ENCODE measurements at places on chromosomes 16 and 17.

GRCh38 chr17:17822189-17822588, 14.6 kb downstream of the SREBF1 start:
- DNase-seq: no peak

DNA sequence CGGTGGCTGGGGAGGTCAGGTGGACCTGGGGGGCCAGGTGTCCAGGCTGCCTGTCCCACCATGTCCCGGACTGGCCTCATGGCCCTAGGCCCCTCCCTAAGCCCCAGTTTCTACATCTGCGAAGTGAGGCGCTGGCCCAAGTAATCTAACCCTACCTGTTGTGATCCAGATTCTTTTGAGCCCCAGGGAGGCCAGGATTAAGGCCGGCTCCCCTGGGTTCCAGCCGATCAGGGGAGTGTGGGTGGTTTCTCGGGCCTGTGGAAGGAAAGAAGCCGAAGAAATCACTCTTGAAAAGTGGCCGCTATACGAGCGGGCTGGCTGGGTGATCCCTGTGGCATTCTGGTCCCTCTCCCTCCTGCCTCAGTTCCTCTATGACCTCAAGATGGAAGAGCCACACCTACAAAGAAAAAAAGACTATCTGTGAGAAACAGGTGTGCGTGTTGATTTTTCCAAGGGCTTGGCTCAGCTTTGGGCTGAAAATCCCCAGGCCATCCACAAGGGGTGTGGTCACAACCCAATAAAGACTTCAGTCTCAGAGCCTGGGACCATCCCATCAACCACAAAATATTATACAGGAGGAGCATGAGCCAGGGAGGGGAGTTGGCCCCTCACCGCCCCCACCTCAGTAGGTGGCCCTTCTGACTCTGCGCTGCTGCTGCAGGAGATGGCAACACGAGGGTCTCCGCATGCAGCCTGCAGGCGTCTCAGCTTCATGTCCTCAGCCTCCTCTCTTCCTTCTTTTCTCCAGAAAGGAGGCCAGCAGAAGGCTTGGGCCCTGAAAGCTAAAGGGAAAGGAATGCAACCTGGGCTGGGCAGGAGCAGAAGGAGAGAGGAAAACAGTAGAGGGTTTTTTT, 20.3 kb downstream of the GPR142 start:
- no peak for DNase-seq

DNA sequence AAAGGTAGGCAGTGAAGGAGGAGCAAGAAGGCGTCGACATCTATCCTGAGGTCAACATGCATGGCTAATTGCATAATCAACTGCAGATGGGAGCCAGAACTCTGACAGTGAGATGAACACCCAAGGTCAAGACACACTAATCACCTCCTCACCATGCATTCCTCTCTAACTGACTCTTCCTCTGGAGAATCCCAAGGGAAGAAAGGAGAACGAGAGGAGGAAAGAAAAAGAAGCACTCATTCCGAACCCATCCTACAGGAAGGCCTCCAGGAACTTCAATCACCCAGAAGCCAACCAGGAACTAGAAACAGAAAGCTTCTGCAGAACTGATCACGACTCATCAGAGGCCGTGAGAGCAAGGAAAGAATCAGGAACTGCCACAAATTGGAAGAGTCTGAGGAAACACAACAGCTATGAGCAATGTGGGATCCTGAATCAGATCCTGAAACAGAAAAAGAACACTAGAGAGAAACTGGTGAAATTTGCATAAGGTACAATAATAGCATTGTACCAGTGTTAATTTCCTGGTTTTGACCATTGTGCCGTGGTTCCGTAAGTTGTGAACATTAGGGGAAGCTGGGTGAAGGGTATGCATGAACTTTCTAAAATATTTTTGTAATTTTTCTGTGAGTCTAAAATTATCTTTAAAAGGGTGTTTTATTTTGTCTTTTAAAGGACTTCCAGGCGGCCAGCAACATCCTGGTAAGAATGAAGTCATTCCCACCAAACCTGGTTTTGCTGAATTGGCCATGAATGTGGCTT, 10.0 kb upstream of the BEAN1 start:
- DNase-seq: no peak

DNA sequence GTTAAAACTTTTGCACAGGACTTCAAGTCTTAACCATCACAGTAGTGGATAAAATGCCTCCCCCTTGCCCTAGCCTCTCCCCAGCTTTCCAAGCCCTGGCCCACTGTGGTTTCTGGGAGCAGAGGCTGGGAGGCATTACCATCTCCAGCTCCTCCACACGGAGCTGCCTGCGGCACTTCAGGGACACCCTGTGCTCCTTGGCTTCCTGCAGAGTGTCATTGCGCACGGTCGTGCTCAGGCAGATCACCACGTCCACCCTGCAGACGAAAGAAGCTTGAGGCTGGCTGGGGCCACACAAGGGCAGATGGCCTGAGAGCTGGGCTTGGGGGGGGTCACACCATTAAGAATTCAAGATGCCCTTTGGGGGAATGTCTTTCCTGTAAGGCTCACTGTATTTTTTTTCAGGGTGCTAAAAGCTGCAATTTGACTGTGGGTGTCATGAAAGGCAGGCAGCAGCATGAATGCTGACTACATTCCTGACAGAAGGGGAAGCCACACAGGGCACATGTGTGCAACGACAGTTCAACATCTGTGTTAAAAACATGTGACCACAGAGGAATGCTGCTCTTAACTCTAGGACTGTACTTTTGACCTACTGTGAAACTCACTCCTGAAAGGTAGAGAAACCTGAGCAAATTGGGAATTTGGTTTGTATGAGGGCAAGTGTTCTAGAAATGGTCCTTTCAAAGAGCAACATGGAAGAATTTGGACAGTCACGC, 47.7 kb upstream of the CLEC18B start:
- no peak for DNase-seq

DNA sequence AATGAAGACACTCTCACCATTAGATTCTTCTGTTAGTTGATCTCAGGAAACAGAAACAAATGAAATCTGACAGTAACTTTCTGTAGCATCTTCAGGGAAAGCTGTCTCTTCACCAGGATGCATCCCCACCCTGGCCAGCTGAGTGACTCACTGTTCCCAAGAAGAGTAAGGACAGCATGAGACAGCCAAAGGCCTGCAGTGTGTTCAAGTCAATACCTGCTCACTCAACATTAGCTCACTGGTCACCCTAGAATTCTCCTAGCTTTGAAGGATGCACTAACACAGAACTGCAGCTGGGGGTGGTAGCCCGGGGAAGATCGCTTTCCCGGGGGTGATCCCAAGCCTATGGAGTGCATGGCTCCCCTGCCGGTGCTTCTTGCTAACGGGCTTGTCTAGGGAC, 28.2 kb upstream of the CLEC18B start:
- no peak for DNase-seq

- DNase-seq: no peak
Measured at GRCh38 chr17:47973541-47973940, 2.6 kb downstream of the CDK5RAP3 start.

DNA sequence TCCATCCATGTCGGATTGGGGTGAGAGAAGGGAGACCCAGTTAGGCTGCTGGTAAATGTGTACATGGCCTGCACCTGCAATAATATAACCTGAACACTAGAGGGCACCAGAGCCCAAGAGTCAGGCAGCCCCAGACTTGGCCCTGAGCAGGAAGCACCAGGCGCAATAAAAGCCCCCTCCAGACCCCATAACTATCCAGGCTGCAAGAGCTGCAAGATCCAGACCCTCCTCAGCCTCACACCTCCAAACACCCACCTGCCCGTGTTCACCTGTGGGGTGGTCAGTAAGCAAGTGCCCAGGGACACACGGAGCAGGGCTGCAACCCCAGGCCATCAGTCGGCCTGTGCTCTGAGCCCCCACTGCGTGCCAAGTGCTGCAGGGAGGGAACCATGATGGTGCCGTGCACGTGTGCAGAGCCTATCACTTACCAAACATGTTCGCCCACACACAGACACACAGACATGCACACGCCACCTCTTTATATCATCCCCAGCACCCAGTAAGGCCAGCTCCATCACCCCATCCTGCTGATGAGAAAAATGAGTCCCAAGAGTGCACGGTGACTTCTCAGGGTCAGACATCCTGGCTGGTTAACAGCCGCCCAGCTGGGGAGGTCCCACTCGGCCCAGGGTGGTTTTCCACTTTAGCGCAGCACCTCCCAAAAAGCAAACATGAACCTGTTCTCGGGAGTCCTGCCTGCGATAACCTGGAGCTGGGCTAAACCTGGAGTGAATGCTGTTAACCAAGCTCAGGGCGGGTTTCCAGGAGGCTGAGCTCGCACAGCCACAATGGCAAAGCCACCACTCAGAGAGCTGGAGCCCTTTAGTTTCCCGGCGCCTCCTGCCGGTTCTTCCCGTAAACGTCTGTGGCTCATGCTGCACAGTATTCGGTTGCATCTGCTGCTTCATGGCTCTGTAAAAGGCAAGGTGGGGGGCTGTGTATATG, 439.8 kb downstream of the SOX9 start:
- DNase-seq: no peak

- DNase-seq: no peak
Measured at GRCh38 chr16:24918641-24919040, 72.9 kb downstream of the SLC5A11 start.

DNA sequence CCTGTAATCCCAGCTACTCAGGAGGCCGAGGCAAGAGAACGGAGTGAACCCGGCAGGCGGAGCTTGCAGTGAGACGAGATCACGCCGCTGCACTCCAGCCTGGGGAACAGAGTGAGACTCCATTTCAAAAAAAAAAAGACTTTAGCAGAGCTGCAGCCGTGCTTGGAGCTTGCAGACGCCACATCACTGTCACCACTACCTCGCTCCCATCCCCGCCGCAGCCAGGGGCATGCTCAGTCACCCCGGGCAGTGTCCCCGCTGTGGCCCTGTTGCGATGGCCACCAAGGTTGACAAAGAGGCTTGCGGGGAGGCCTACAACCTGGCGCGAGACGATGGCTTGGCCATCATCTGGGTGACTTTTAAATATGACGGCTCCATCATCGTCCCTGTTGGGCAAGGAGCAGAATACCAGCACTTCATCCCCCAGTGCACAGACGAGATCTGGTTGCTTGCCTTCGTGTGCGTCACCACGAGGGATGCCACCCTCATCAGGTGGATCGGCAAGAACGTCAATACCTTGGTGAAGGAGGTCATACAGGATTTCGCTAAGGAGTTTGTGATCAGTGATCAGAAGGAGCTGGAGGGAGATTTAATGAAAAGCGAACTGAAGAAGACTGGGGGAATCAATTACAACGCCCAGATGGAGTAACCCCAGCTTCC, 118.1 kb downstream of the TNFRSF13B start:
- DNase-seq: no peak

DNA sequence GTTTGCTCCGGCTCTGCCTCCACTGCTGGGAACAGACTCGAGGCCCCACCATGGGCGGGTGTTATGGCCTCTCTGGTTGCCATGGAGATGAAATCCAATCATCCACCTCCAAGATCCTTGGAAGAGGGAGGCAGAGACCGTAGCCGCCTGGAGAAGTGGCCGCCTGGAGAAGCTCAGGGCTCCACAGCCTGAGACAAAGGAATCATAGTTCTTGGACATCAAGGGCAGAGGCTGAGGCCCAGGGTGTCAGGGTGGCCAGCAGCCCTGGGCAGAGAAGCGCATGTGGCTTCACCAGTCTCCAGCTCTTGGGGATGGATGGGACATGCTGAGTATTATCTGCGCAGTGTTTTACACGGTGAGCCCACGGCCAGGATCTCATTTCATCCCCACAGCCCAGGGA, 36.2 kb downstream of the ABR start:
- no peak for DNase-seq

- DNase-seq: no peak
Measured at GRCh38 chr16:48109475-48109874, 46.3 kb downstream of the ABCC12 start.

DNA sequence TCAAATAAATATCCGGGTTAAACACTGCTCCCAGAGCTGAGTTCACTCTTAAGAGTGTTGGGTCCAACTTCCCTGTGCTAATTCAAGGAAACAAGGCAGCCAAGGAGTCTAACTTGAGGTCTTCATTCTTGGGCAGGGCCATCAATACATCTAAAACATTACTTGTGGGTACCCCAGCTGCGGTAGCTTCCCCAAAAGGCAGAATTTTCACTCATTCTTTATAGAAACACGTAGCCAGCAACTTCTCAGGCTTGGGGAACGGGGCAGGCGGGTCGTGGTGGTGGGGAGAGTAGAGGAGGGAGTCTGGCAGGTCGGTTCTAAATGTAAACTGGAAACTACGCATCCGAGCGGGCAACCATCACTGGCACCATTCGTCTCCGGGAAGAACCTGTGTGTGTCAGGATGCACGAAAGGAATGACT, 666 bp upstream of the METTL9 start:
- DNase-seq: no peak

DNA sequence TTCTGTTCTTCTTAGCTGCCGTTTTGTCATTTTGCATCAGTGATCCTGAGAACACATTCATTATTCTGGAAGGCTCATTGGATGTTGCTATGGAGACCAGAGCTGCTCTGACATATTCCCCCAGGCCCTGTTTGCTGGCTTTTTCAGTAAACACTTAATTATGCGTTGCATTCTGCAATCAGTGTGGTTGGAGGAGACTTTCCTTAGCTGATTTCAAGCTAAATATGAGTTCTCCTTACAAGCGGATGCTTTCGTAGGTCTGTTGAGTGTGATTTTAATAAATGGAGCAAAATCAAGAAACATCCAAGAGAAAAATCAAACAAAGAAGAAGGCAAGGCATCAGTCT, 38.2 kb upstream of the NUDT7 start:
- DNase-seq: no peak

DNA sequence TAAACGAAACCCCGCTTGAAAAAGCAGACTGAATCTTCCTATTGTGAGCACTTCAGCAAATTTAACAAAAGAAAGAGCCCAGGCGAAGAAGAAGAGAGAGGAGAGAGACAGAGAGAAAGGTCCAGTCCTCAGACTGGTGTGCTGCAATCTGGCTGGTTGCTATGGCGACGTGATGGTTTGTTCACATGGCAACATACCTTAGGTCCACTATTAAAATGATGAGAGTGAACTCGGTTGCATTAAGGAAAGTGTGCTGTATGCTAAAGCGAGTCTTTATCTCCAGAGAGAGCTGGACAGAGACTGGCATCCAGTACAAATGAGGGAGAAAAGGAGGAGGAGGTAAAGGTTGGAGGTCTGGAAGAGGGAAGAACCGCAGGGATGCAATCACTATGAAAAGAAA, 271.8 kb upstream of the ZFHX3 start:
- no peak for DNase-seq

- no peak for DNase-seq
Measured at GRCh38 chr17:76841776-76842405, 26.3 kb upstream of the MGAT5B start.

GRCh38 chr17:35433075-35433894, 985 bp upstream of the SLFN12 start:
- peak; percentile 32 for DNase-seq
